ENCODE measurements at places on chromosomes 11 and 22. TPM values are rescaled to one million over a fixed set of nuclear protein-coding genes. Genes with fewer than 3 reads are reported as not detected.

- no peak for DNase-seq
Measured at GRCh38 chr22:33519974-33520903, 400.0 kb downstream of the LARGE1 start.

GRCh38 chr11:74470526-74470925, 3.2 kb upstream of the KCNE3 start:
- no peak for DNase-seq

- no peak for DNase-seq
Measured at GRCh38 chr22:31122532-31123291, at the start of gene INPP5J. TSS of gene INPP5J (plus strand) at chr22:31122966. CDS start at chr22:31123015, 49 bp downstream.

Gene GSTT2B
- total RNA-seq, result not detected

GRCh38 chr11:22807855-22808570, 21.6 kb downstream of the SVIP start:
- DNase-seq, result no peak

GRCh38 chr11:118002010-118002540, 15.9 kb downstream of the IL10RA start:
- no peak for DNase-seq

Gene DDI1
- not detected for total RNA-seq

Gene ROBO4
- total RNA-seq, result not detected

GRCh38 chr11:74466916-74467885, at the start of gene KCNE3:
TSS of gene KCNE3 (minus strand) at chr11:74467549. CDS start at chr11:74457563, 9,986 bp downstream.
- no peak for DNase-seq

DNA sequence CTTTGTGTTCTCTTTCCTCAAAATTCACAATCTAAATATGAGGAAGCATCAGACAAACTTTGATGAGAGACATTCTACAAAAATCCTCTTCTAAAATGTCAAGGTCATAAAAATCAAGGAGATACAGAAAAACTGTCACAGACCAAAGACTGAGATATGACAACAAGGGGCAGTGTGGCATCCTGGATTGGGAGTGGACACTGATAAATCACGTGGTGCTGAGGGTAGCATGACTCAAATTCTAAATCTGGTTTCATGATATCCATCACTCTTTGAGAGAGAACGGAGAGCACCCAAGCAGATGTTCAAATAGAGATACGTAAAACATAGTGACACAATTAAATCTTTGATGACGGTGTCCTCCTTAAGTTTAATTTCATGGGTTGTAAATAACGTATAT, 13.0 kb upstream of the CARD18 start:
- no peak for DNase-seq

DNA sequence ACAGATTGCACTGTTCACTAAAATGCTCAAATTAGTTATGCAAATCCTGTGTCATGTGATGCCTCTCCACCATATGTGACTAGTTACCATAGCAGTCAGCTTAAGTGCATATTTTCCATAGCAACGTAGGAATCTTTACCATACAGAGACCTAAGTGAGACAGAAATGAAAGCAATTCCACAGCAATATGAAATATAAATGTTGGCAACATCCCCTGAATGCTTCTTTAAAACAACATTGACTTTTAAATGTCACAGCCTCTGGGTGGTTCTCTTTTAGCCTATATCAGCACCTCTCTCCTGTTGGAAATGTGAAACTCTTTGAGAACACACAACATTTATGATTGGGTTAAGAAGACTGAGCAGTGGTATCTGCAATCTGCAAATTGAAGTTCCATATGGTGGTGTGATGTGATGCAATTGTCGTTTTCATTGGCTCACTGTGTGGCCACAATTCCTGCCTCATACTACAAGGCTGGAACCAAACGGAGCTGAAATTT, 814.6 kb downstream of the DLG2 start:
- no peak for DNase-seq

DNA sequence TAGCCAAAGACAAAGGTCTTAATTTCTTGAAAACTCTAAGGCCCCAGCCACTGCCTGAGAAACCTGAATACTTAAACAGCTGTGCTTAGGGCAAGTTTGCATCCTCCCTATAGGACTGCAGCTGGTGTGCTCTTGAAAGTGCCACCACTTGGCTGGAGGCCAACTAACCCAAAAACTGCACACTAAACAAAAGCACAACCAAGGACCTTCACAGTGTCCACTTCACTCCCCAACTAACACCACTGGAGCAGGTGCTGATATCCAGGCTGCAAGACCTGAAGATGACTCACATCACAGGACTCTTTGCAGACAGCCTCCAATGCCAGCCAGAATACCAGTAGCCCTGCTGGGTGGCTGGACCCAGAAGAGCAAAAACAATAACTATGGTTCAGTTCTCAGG, 357.7 kb upstream of the ARHGAP42 start:
- no peak for DNase-seq

GRCh38 chr22:35592418-35592967, 24.6 kb downstream of the MB start:
- DNase-seq, result no peak

DNA sequence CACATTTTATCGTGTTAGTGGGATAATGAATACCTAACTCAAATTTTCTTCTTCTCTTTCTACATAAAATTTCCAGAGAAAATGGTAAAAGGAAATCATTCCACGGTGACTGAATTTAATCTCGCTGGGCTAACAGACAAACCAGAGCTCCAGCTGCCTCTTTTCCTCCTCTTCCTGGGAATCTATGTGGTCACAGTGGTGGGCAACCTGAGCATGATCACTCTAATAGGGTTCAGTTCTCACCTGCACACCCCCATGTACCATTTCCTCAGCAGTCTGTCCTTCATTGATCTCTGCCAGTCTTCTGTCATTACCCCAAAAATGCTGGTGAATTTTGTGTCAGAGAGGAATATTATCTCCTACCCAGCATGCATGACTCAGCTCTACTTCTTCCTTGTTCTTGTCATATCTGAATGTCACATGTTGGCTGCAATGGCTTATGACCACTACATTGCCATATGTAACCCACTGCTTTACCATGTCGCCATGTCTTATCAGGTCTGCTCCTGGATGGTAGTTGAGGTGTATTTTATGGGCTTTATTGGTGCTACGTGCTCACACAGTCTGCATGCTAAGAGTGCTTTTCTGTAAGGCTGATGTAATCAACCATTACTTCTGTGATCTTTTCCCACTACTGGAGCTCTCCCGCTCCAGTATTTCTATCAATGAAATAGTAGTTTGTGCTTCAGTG, 24.1 kb downstream of the OR10D3 start:
- no peak for DNase-seq

GRCh38 chr22:48869161-48869560, 958.5 kb downstream of the BRD1 start:
- no peak for DNase-seq

- no peak for DNase-seq
Measured at GRCh38 chr22:31968022-31968421, 23.7 kb downstream of the YWHAH start.
